Activated T-cell treated with anti-CD3 and anti-CD28 coated beads for 1 hour (primary cell): ENCODE measurements at places on chromosomes 2 and 18.

- DNase-seq: peak; percentile 55
Observed at GRCh38 chr2:227238238-227239237, 74.1 kb downstream of the COL4A3 start.

DNA sequence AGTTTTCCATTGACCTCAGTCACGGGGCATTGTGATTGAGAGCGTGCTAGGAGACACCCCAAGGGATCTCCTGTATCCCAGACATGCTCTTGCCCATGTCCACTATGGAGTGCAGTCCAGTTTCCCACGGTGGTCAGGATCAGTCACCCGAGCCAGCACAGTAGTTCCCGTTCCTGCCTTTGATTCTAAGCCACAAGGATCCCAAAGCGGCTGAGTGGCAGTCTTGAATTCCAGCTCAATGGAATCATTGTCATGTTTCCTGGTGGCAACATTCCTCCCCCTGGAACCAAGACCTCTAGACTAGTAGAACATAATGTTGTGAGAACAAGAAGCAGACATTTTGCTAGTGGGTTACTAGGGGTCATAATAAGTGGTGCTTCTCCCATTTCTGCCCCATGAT, 154.3 kb downstream of the SEPTIN10 start:
- DNase-seq: no peak

- DNase-seq: no peak
Observed at GRCh38 chr18:61953161-61953560, 60.4 kb upstream of the RNF152 start.

DNA sequence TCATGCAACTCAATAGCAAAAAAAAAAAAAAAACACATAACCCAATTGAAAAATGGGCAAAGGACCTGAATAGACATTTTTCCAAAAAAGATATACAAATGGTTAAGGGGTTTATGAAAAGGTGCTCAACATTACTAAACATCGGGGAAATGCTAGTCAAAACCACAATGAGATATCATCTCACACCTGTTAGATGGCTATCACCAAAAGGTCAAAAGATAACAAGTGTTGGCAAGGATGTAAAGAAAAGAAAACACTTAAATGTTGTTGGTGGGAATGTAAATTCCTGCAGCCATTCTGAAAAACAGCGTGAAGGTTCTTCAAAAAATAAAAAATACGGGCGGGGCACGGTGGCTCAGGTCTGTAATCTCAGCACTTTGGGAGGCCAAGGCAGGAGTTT, 112.4 kb upstream of the CAB39 start:
- no peak for DNase-seq
